ENCODE measurements at places on chromosomes 5 and 9.

GRCh38 chr5:135439231-135440205, 7.6 kb downstream of the DCANP1 start:
- no peak for DNase-seq

GRCh38 chr9:96383165-96383942, at the start of gene SLC35D2:
Gene SLC35D2, minus strand, starts transcription at chr9:96383711. Its CDS starts 77 bp downstream, at chr9:96383634.
- peak; percentile 21 for DNase-seq

- DNase-seq, result no peak
Measured at GRCh38 chr5:7250611-7251010, 145.3 kb upstream of the ADCY2 start.

GRCh38 chr5:3365501-3366215, 230.0 kb upstream of the IRX1 start:
- DNase-seq, result no peak

- DNase-seq, result no peak
Measured at GRCh38 chr5:74063821-74064220, 437.8 kb downstream of the ARHGEF28 start.

- no peak for DNase-seq
Measured at GRCh38 chr5:128632264-128632663, 94.2 kb upstream of the FBN2 start.

DNA sequence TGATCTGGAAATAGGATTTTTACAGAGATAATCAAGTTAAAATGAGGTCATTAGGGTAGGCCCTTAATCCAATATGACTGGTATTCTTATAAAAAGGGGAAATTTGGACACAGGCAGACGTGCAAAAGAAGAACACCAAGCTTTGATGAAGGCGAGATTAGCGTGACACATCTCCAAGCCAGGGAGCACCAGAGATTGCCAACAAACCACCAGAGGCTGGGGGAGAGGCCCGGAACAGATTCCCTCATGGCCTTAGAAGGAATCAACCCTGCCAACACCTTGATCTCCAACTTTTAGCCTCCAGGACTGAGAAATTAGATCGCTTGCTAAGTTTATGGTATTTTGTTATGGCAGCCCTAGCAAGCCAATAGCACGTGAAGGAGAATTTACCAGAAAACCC, 10.8 kb upstream of the ARSI start:
- no peak for DNase-seq

- DNase-seq, result no peak
Measured at GRCh38 chr5:14644623-14645237, 19.8 kb upstream of the OTULIN start.

DNA sequence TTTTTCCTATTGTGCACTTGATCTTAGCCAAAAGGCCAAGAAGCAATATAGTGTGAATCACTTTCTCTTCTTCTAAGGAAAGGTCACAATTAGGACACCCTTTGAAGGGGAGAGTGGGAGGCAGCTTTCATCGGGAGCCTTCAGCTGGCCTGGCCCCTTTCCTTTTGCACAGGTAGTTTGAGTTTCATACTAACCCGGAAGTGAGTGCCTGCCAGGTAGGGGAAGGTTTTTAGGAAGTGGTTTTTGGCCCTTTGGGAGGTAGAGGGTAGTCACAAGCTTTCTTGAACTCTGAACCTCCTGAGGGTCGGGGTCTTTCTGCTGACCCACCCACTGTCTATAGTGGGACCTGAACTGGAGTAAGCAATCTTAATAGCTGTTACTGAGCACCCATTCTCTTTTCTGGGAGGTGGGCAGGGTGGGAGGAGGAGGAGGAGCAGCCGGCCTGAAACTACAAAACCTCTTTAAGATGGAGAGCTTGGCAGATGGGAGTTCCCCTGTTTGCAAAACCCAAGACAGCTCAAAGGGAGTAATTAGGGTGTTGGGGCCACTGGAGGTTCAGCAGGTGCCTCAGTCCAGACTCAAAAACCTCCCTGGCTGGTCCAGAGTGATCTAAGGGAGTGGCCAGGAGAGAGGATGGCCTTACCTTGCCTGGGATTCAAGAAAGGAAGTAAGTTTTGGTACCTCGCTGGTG, 6.0 kb downstream of the LARP1 start:
- no peak for DNase-seq

- DNase-seq, result no peak
Measured at GRCh38 chr9:70228611-70229010, 30.2 kb upstream of the SMC5 start.

DNA sequence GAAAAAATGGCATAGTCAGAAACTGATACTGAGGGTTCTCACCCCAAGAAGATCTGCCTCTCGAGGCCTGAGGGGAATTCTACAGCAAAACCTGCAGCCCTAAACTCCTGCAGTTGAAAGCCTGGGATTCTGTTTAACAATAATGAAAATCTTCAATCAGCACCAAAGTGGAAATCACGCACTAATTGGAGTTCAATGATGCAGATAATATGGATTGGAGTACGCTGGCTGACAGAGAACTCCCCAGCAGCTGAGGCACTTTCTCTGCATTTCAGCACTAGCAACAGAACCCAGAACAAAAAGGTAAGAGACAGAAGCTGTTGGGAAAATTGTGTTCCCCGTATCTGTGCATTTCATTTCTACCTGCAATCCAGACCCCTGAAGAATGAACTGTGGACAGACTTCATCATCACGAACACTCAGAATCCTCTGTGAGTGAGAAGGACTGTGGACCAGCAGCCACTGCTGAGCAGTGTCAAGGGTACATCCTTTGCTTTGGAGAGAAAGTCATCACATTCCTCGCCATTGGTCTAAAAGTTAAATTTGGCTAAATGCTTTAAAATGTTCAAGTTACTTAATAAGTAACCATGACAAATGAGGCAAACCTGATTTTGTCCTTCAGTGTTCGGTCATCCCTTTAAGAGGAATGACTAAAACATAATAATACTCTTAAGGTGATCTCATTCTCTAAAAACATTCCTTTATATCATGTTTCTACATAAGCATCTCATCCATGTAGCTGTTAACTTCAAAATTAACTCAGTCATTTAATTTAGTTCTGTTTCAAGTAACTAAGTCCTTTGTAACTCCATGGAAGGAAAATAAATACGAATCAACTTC, 126.1 kb downstream of the GAS1 start:
- no peak for DNase-seq

DNA sequence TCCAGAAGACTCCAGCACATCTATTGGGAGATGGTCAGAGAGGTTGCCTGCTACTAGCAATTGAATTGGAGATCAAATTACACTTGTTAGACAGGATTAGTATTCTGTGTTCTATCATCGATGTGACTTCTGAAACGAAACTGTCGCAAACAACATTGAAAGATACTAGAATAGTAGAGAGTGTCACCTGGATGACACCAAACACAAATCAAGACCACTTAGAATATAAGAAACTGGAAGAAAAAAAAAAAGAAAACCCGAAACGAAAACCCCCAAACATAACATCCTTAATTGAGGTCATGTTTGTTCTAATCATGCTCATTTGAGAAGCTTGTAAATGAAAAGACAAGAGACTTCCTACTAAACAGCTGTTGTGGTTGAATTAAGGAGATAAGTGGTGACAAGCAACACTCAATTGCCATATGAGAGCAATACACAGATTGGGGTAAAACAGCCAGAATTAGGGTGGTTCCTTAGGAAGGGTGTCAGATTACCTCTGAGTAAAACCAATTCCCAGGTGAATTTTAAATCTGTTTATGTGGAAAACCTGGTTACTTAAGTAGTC, 97.6 kb downstream of the BASP1 start:
- DNase-seq, result no peak

GRCh38 chr9:111825468-111826145, 30.9 kb upstream of the SHOC1 start:
- no peak for DNase-seq

DNA sequence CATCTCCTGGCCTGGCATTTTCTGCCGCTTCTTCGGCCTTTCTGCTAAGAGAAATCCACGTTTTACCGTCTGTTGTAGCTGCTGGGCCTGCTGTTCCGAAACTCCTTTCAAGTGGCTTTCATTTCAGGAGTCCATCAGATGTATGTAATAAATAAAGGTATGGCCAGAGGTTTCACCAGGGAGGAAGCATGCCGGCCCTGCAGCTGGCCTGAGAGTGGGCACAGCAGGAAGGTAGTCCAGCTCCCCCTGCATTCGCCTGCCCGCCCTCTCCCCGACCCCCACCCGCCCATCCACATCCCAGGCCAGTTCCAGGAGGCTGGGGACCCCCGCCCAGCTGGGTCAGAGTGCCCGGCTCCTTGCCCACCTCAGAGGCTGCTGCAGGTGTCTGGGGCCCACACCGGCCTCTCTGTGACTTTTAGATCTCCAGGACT, 46.4 kb upstream of the EXOC3 start:
- DNase-seq, result no peak

- DNase-seq, result no peak
Measured at GRCh38 chr5:163565492-163565891, 60.1 kb downstream of the MAT2B start.

DNA sequence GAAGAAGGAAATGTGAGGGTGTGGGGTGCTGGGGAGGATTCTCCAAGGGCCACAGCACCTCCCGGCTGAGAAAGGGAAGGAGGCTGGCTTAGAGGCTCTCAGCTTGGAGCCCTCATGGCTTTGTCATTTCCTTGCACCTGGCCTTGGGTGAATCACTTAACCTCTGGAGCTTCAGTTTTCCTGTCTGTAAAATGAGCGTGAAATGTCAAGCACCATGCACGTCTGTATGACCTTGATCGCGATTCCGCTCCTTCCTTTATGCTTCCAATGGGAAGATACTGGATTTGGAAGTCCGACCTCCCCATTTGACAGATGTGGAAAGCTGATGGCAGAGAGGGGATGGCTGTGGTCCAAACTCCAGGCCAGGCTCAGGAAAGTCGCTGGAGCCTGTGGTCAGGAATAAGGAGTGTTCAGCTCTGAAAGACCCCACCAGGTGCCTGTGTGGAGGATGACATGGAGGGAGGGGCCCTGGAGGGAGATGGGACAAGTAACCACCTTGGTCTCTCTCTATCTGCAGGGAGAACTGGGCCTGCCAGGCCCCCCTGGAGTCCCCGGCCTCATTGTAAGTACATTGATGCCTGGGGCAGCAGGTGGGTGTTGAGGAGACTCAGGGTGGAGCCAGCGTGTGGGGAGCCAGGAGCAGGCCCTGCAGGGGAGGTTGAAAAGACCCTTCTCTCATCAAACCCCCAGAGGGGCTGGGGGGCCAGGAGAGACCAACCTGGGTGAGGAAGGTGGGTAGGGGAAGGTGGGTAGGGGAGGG, 66.5 kb downstream of the COL27A1 start:
- no peak for DNase-seq

- no peak for DNase-seq
Measured at GRCh38 chr5:14071433-14071832, 71.7 kb upstream of the TRIO start.

GRCh38 chr5:168316139-168316578, 24.7 kb downstream of the WWC1 start:
- no peak for DNase-seq

DNA sequence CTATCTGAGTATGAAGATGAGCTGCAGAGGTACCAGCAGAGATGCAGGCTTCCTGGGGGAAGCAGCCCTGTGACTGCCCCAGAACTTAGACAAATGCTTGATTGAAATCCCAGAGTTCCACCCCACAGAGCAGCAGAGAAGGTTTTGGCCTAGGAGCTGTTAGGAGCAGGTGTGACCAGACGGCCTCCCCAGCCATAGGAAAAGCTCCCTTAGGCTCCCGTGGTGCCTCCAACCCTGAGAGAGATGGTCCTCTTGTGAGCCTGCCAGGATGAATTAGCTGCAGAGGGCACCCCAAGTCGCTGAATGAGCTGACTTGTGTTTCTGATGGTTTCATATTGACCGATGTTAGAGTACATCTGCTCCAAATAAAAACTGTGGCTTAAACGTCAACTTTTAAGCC, 22.1 kb downstream of the NTRK2 start:
- DNase-seq, result no peak

DNA sequence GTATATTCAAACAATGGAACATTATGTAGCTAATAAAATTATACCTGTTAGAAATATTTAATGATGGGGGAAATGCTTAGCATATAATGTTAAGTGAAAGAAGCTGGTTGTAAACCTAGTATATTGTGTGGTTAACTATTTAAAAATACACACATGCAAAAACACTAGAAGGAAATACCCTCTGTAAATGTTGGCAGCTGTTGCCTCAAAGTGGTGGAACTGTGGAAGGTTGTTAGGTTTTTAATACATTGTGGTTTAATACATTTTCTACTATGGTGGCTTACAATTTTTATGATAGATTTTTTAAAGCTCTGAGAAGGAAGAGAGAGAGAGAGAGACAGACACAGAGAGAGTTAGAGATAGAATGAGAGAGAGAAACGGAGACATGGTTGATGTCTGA, 74.9 kb downstream of the COL15A1 start:
- no peak for DNase-seq

DNA sequence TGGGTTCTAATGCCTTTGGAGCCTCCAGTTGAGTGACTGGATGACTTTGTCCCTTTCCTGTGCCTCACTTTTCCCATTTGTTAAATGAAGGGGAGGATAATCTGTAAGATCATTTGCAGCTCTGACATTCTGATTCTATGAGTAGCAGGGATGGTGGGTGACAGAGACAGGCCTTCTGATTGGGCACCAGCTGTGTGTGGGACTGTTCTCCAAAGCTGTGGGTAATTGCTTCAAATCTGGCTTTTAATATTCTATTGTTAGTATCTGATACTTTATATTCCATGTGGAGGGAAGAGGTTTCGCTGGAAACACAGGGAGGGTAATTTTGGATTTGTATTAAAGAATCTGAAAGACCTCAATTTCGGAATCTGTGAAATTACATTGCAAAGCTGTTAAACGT, 102.7 kb downstream of the FBXO38 start:
- no peak for DNase-seq

DNA sequence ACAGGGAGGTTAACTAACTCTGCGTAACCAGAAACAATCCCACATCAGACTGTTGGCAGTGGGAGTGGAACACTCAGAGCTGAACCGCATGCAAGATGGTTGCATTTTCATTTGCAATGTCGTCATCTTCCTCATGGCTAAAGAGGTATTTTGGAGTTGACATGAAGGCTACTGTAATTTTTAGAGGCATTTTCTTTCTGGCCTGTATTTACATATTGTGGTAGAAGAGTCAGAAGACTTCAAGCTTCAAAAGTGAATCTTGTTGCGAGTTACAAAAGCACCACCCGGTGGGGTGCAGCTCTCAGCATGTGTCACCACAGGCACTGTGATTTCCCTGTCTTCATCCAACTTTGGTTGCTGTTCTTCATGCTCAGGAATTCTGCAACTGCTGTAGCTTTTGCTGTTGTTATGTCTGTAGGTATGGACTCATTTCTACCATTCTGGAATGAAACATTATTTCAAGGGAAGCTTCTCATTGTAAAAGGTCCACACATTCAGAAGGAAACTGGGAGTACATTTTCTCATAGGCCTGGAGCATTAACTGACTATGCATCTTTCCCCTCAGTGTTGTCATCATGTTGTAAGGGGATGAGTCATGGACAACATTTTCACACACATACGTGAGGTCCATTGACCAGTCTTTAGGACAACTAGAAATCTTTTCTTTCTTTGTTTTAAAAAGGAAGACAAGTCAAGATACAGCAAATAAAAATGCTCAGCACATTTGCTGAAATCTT, 35.4 kb upstream of the GDNF start:
- DNase-seq, result no peak

- no peak for DNase-seq
Measured at GRCh38 chr5:73814233-73814846, 188.3 kb downstream of the ARHGEF28 start.

Data from activated B cell treated with CpG ODN at 0.5 μM for 24 hours (primary cell).